ENCODE measurements at places on chromosomes 7 and 10. TPM values are rescaled to one million over a fixed set of nuclear protein-coding genes. Genes with fewer than 3 reads are reported as not detected.

Gene NUTM2E
- not detected for total RNA-seq

DNA sequence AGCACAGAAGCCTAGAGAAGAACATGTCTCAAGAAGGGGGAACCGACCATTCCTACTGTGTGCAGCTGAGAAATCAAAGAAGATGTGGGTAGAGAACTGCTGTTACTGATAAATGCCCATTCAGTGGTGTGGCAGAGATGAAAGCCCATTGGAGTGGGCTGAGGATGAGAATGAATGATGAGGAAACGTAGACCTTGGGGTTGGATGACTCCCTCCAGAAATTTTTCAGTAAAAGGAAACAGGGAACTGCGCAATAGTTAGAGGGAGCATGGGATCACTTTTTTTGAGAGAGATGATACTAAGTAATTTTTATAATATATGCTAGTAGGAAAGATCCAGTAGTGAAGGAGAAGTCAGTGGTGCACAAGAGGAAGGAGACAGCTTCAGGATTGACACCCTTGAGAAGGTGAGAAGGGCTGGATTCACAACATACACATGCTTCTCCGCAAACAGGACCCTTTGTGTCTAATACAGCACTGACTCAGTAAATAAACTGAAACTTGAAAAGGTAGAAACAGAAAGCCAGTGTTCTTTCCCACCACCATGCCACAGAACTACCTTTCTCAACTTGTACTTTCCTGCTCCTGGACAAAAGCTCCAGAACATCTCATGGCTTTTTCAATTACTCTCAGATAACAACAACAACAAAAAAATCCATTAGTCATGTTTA is 104.7 kb upstream of the IL6 start:
- H3K27ac ChIP-seq, result no peak overlapping the region
- no peak overlapping the region for H3K4me3 ChIP-seq
- no peaks in the 10 kb centered on the region for H3K4me1 ChIP-seq
- H3K36me3 ChIP-seq, result no peaks in the 10 kb centered on the region
- H3K27me3 ChIP-seq, result no peaks in the 10 kb centered on the region

GRCh38 chr7:75772081-75773077 is at the start of gene CCL26:
Gene CCL26, minus strand, starts transcription at chr7:75772211. Its CDS starts 35 bp downstream, at chr7:75772176.
- H3K4me3 ChIP-seq, result no peak within 1 kb of the TSS
- H3K27me3 ChIP-seq, result no peaks in the 10 kb centered on the region
- DNase-seq, result no peak
- H3K27ac ChIP-seq, result no peak within 1 kb of the TSS

Gene HERPUD2
- total RNA-seq, result 32.6 TPM

Gene GFRA1
- total RNA-seq, result 3.4 TPM

GRCh38 chr10:121614613-121615434 is 16.6 kb upstream of the FGFR2 start:
- DNase-seq, result no peak
- H3K36me3 ChIP-seq, result no peaks in the 10 kb centered on the region
- H3K27ac ChIP-seq, result no peak overlapping the region
- H3K27me3 ChIP-seq, result no peaks in the 10 kb centered on the region
- H3K4me1 ChIP-seq, result no peaks in the 10 kb centered on the region

Gene PTPRZ1
- 3.6 TPM for total RNA-seq

Gene MINPP1
- 15.4 TPM for total RNA-seq

Gene LRRC4
- 6.4 TPM for total RNA-seq

DNA sequence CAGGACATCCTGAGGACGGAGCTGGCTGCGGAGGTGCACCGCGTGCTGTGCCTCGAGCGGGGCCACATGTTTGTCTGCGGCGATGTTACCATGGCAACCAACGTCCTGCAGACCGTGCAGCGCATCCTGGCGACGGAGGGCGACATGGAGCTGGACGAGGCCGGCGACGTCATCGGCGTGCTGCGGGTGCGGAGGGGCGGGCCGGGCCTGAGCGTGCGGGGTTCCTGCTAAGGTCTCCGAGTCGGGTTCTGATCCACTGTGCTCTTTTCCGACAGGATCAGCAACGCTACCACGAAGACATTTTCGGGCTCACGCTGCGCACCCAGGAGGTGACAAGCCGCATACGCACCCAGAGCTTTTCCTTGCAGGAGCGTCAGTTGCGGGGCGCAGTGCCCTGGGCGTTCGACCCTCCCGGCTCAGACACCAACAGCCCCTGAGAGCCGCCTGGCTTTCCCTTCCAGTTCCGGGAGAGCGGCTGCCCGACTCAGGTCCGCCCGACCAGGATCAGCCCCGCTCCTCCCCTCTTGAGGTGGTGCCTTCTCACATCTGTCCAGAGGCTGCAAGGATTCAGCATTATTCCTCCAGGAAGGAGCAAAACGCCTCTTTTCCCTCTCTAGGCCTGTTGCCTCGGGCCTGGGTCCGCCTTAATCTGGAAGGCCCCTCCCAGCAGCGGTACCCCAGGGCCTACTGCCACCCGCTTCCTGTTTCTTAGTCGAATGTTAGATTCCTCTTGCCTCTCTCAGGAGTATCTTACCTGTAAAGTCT is 10.4 kb downstream of the ATG9B start:
- H3K36me3 ChIP-seq, result no peaks in the 10 kb centered on the region
- H3K4me3 ChIP-seq, result peak overlapping the region; percentile 34
- no peak overlapping the region for H3K27ac ChIP-seq
- H3K27me3 ChIP-seq, result peaks cover 16% of the 10 kb centered on the region

- H3K27me3 ChIP-seq, result no peaks in the 10 kb centered on the region
- DNase-seq, result no peak
- H3K4me1 ChIP-seq, result peaks cover 49% of the 10 kb centered on the region
- no peaks in the 10 kb centered on the region for H3K36me3 ChIP-seq
- H3K27ac ChIP-seq, result no peak overlapping the region
These were observed 132.6 kb upstream of the NAMPT start for GRCh38 chr7:106417273-106417902.

DNA sequence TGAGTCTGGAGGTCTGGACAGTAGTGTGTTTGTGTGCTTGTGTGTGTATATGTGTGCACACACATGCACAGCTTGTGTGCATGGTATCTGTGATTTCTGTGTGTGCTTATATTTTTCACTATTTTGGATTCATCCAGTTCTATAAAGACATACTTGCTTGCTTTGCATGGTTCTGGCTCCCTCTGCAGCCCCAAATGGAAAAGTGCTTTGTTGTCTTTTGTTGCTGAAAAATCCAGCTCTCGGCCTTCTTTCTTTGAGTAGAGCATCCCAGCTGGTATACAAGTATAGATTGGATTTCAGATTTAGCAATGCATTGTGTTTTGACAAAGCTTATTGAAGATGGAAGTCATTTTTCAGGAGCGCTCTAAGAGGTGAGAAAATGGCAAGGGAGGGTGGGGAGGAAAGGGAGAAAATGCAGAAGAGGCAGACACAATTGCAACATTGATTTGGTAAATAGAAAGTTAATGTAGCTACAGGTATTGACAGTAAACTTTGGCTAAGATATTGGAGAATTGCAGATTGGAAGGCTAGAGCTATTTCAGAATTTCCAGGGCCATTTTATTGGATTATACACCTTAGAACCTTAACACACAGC is 333.9 kb downstream of the AUTS2 start:
- H3K4me3 ChIP-seq, result no peak overlapping the region
- no peak for DNase-seq
- no peaks in the 10 kb centered on the region for H3K36me3 ChIP-seq
- no peak overlapping the region for H3K27ac ChIP-seq
- no peaks in the 10 kb centered on the region for H3K4me1 ChIP-seq
- H3K27me3 ChIP-seq, result no peaks in the 10 kb centered on the region

All from upper lobe of right lung (tissue), 1 donor.